Activated effector memory CD4-positive, alpha-beta T cell treated with Interleukin-2 at 50 U/mL for 16 hours (primary cell): ENCODE measurements at places on chromosomes 2 and 18.

GRCh38 chr2:238946318-238947242 lies 98.7 kb downstream of the TWIST2 start:
- no peak for DNase-seq

GRCh38 chr2:23624378-23624777 lies 239.4 kb downstream of the KLHL29 start:
- no peak for DNase-seq

DNA sequence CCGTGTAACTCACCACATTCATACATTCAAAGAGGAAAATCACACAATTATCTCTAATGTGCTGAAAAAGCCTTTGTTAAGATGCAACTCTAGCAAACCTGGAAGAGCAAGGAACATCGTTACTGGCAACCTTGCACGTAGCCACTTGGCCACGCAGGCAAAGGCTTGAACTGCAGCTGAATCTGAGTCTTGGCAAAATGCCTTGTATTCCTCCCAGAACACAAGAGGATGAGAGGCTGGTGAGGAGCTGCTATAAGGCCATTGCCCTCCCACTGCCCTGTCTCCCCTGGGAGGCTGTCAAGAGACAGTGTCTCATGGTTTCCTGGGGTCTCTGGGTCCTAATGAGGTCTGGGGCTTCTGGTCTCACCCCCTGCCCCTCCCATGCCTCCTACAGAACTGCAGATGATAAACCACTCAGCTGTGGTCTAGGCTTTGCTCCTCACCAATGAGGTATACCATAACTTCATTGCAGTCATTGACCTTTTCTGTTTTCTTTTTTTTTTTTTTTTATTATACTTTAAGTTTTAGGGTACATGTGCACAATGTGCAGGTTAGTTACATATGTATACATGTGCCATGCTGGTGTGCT lies 141.4 kb downstream of the SPP2 start:
- DNase-seq, result no peak

DNA sequence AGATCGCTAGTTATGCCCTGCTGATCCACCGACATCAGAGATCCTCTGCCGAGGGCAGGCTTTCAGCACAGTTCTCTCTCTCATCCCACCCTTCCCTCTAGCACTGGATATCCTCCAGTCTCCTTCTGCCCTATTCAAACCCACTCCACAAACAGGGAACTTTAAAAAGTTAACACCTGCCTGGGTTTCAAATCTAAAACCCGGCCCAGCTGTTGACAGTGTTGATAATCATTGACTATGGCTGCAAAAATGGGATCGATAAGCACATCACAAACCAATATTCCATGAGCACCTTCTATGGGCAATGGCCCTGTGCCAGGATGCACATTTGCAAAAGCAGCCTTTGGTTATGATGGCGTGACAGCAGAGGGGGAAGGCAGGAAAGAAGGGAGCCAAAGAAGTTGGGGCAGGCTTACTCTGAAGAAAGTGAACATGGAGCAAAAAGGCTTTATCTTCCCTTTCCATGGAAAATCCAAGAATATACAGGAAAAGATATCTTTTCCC lies 482.3 kb upstream of the KLHL29 start:
- DNase-seq, result no peak

DNA sequence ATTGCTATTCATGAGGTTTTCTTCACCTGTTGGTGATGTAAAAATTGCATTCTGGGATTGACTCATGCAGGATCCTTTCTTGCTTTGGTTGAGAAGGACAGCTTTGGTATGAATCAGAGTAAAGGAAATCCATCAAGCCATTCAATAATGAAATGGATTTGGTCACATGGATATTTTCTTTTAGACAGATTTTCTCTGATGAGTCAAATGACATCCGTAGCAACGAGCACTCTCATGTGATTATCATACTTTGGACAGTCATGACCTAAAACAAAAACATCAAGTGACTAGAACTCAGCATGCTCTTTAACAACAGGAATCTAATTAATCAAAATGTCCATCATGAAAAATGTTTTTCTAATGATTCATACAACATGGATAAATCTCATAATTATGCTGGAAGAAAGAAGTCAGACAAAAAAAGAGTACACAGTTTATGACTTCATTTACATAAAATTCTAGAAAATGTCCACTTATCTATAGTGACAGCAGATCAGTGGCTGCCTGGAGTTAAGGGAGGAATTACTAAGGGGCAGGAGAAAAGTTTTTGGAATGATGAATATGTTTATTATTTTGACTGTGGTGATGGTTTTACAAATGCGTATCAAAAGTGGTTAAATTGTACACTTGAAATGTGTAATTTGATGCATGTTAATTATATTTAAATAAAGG lies 30.7 kb downstream of the TRAK2 start:
- DNase-seq, result no peak

GRCh38 chr2:211204456-211204855 lies 648.1 kb downstream of the CPS1 start:
- DNase-seq, result no peak

- no peak for DNase-seq
Measured at GRCh38 chr18:26462355-26462754, 86.0 kb downstream of the KCTD1 start.

- no peak for DNase-seq
Measured at GRCh38 chr2:134174711-134175110, 79.2 kb upstream of the MGAT5 start.

- no peak for DNase-seq
Measured at GRCh38 chr2:200338692-200339091, 32.2 kb downstream of the SPATS2L start.

GRCh38 chr2:15584767-15585469 lies 6.8 kb upstream of the DDX1 start:
- no peak for DNase-seq

DNA sequence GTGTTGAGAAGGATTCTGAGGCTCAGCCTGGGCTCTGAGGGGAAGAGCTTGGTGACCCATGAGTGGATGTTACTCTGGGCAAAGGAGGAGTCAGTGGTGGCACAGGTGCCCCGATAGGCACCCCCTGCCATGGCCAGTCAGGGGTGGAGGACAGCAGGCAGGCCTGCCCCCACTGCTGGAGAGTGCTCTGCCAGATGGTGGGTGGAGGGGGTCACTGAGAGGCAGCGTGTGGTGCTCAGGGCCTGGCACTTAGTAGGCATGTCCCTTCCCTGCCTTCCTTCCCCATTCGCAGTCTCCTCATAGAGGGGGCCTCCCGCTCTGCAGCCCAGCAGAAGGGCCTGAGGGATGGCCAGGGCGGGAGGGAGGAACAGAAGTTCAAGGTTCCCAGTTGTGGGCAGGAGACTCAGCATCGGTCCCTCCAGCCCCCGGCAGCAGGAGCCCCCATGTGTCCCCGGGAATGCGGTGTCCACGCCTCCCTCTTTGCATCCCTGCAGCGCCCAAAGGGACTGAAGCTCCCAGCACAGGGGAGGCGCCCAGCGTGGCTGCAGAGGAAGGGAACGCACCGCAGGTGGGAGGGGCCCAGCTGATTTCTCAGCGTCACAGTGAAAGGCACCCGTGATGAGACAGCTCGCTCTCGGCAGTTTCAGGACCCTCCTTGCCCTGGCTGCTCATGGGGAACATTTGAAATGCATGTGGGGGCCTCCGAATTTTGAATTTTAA lies 5.7 kb upstream of the SNED1 start:
- DNase-seq, result no peak

GRCh38 chr2:42136782-42137124 lies 32.4 kb upstream of the EML4 start:
- DNase-seq, result no peak

GRCh38 chr2:210540471-210540870 lies 15.9 kb upstream of the CPS1 start:
- DNase-seq, result no peak

- no peak for DNase-seq
Measured at GRCh38 chr2:227706859-227707258, 11.0 kb downstream of the SLC19A3 start.

DNA sequence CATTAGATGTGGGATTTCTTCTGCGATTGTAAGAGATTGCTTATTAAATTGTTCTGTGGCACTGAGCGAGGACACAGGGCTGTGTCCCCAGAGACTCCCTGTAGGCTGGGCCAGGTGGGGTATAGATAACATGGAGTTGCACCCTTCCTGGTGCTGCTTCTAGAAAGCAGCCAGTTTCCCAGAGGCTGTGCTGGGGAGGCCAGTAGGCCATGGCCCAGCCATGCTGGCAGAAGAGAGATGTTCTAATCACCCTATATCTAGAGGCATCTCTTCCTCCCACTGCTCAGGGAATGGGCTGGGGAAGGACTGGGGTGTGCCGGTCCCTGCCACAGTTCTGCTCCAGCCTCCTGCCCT lies 66.9 kb downstream of the HS1BP3 start:
- no peak for DNase-seq

GRCh38 chr2:168585700-168586099 lies 129.6 kb downstream of the CERS6 start:
- DNase-seq, result no peak
